ENCODE measurements at places on chromosomes 6 and 20. TPM values are rescaled to one million over a fixed set of nuclear protein-coding genes. Genes with fewer than 3 reads are reported as not detected.

DNA sequence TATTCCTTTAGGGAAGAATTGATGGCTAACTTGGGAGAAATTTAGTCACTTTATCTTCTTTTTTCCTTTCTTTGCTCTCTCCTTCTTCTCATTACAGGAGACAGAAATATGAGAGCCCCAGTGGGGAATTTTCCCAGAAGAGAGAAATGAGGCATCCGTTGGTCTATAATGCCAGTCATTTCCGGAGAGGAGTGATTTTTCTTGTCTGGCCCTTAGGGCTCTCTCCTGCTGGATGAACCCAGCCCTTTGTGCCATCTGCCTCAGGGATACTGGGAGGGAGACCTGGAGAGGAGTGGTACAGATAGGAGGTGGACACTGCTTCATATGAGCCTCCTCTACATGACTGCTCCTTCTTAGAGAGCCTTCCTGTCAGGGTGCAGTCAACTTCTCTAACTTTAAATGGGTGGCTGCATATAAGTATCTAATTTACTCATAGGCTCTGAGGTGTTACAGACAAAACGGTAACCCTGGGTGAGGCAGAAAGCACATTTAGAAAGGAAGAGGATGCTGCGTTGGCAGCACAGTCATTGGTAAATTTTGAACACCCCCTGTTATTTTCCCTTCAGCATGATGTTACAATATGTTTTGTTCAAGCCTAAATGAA lies 21.9 kb downstream of the RIMS1 start:
- H3K4me3 ChIP-seq, result no peak overlapping the region
- no peaks in the 10 kb centered on the region for H3K36me3 ChIP-seq
- no peaks in the 10 kb centered on the region for H3K27me3 ChIP-seq
- H3K27ac ChIP-seq, result no peak overlapping the region

DNA sequence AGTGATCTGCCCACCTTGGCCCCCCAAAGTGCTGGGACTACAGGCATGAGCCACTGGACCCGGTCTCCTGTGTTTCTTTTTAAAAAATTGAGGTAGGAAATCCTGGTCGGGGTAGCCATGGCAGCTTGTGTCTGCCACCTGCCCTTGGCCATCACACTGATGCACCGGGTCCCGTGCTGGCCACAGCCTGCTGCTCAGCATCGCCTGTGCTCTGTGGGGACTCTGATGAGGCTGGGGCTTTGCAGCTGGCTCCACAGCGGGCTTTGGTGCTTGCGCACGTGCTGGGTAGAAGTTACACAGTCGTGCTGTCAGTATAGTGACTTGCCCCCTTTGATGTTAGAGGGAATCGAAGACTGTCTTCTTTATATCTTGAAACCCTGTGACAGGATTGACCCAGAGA lies 66.7 kb downstream of the SMAP1 start:
- H3K4me3 ChIP-seq, result no peak overlapping the region
- H3K4me1 ChIP-seq, result no peaks in the 10 kb centered on the region
- H3K27me3 ChIP-seq, result no peaks in the 10 kb centered on the region
- DNase-seq, result no peak

DNA sequence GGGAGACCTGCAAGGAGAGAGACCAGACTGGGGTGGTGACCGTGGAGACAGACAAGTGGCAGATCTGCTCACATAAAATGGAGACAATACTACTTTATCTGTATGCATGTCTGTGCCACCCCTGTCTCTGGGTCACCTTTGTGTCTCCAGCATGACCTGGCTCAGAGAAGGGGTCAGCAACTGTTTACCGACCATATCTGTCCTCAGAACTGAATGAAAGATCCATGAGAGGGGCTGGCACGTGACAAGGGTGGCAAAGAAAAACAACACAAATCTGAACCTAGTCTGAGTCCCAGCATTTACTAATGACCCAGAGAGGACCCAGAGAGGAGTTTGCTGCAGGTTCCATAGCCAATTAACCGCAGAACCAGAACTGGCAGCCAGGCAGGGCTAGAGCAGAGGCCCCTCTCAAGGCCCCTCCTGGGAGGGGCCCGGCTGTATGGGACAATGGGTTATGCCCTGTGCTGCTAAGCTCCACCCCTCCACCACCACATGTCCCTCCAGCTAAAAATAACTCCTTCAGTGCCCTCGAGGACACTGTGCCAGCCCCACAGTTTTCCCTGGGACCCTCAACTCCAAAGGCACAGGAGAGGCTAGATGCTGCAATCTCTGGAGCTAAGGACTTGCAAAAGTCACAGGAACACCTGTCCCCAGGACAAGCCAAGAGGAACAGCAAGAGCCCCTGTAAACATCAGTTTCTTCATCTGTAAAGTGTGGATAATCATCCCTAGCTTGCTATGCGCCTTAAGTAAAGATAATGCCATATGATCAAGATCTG lies 2.2 kb downstream of the AHCY start:
- no peak for DNase-seq
- no peaks in the 10 kb centered on the region for H3K36me3 ChIP-seq
- H3K27ac ChIP-seq, result no peak overlapping the region
- H3K4me1 ChIP-seq, result peaks cover 5% of the 10 kb centered on the region
- H3K27me3 ChIP-seq, result no peaks in the 10 kb centered on the region
- H3K4me3 ChIP-seq, result no peak overlapping the region

GRCh38 chr6:44655412-44656342 lies 268.2 kb downstream of the CDC5L start:
- no peak overlapping the region for H3K4me3 ChIP-seq
- no peaks in the 10 kb centered on the region for H3K4me1 ChIP-seq
- H3K36me3 ChIP-seq, result no peaks in the 10 kb centered on the region
- H3K27me3 ChIP-seq, result no peaks in the 10 kb centered on the region
- DNase-seq, result peak; percentile 97

Gene ADGRG6
- 4.2 TPM for total RNA-seq

Gene CSNK2A1
- total RNA-seq, result 247 TPM

Gene TMEM244
- not detected for total RNA-seq

Gene SLC17A2
- total RNA-seq, result not detected

DNA sequence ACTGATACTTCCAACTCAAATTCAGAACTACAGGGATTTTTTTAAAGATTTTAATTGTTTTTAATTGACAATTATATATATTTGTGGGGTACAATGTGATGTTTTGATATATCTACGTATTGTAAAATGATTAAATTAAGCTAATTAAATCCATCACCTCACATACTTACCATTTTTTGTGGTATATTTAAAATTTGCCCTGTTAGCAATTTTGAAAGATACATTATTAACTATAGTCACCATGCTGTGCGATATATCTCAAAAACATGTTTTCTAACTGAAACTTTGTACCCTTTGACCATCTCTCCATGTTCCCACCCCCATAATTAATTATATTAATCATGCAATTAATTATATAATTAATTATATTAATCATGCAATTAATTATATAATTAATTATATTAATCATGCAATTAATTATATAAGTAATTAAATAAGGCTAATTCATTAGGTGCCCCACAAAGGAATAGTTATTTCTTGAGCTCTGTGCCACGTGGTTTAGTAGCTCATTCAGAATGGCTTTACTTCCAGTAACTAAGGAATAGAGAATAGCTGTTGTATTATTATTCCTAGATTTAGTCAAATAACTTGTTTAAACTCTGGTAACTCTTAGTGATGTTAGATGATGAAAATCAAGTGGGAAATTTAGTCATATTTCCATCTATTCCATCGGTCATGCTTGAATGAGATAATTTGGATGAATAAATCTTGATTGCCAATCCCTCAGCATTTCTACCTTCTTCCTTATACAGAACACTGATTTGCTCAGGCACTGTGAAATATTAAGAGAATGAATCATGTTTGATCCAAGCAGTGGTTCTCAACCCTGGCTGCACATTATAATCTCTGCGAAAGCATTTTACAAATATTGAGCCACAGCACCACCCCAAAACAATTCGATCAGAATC lies 25.1 kb downstream of the LOC128125822 start:
- no peaks in the 10 kb centered on the region for H3K36me3 ChIP-seq
- DNase-seq, result no peak
- peak overlapping the region; percentile 56 for H3K4me3 ChIP-seq
- H3K27me3 ChIP-seq, result no peaks in the 10 kb centered on the region
- H3K4me1 ChIP-seq, result peaks cover 5% of the 10 kb centered on the region
- H3K27ac ChIP-seq, result no peak overlapping the region

Gene HACE1
- 21.6 TPM for total RNA-seq

DNA sequence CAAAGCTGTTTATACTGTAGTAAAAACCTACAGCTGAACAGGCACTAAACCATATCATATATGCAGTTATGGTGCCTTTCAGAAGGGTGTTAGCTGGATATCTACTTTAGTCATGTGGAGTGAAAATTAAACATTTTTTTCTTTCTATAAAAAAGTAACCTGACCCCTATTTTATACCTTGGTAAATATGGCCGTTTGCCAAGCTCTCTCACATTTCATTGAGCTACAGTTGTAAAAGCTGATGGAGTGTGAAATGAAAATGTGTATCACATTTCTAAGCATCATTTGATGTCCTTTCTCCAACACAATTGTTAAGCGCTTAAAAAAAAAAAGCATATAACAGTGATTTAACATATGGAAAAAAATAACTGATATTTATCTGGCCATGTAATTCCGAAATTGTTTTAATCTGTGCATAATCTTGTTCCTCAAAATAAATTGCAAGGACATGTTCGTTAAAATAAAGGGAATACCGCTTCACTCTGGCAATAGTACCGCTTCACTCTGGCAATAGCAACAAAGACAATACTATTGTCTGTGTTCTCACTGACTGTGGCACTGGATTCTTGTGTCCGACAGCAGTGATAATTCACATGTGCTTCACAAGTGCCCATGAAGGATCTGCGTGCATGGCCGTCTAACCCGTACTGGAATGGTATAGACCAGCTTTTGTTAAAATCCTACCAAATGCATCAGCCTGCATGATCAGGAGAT lies 391.8 kb upstream of the SOX4 start:
- H3K4me1 ChIP-seq, result no peaks in the 10 kb centered on the region
- no peaks in the 10 kb centered on the region for H3K27me3 ChIP-seq
- H3K27ac ChIP-seq, result no peak overlapping the region

- H3K4me1 ChIP-seq, result no peaks in the 10 kb centered on the region
- no peaks in the 10 kb centered on the region for H3K36me3 ChIP-seq
- H3K27me3 ChIP-seq, result peaks cover 58% of the 10 kb centered on the region
- DNase-seq, result no peak
- H3K4me3 ChIP-seq, result peak overlapping the region; percentile 50
- H3K27ac ChIP-seq, result no peak overlapping the region
Measured at GRCh38 chr6:10882657-10883171, 873 bp upstream of the GCM2 start.

- peaks cover 4% of the 10 kb centered on the region for H3K4me1 ChIP-seq
- H3K27ac ChIP-seq, result no peak overlapping the region
- no peak for DNase-seq
- H3K36me3 ChIP-seq, result no peaks in the 10 kb centered on the region
- no peaks in the 10 kb centered on the region for H3K27me3 ChIP-seq
Measured at GRCh38 chr6:3211681-3212080, 15.8 kb downstream of the TUBB2B start.

GRCh38 chr6:119333707-119334295 lies 15.8 kb downstream of the MAN1A1 start:
- H3K4me3 ChIP-seq, result no peak overlapping the region
- H3K27ac ChIP-seq, result no peak overlapping the region
- peaks cover 3% of the 10 kb centered on the region for H3K4me1 ChIP-seq

DNA sequence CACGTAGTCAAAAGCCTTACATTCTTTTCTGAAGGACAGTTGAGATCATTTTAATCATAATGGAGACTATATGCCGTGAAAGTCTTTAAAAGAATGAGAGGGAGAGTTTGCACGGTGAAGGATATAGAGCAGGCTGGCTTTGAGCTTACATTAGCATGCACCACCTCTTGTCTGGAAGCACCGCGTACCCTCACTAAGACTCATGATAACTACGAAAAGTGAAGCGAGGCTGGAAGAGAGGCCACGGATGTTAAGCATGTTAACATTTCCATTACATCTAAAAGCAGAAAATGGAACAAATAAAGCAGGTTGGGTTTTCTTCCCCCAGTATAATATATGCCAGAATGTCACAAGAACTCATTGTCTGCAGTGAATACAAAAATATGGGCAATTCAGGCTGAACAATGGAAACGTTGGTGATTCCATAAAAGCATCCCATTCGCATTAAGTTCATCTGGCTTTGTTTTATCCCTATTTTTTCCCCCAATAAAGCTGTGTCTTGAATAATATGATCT lies 40.6 kb upstream of the NKX2-2 start:
- H3K27me3 ChIP-seq, result no peaks in the 10 kb centered on the region
- no peaks in the 10 kb centered on the region for H3K36me3 ChIP-seq
- H3K27ac ChIP-seq, result no peak overlapping the region
- no peak overlapping the region for H3K4me3 ChIP-seq
- H3K4me1 ChIP-seq, result no peaks in the 10 kb centered on the region
- DNase-seq, result no peak

Gene CAP2
- 10.0 TPM for total RNA-seq
